ENCODE measurements at places on chromosomes 4 and X. TPM values are rescaled to one million over a fixed set of nuclear protein-coding genes. Genes with fewer than 3 reads are reported as not detected.

The USP26 gene
- not detected for total RNA-seq

The ARHGAP4 gene
- total RNA-seq: 119 TPM

The TLR3 gene
- total RNA-seq: 0.53 TPM

The HCCS gene
- total RNA-seq: 25.2 TPM

The CLDN22 gene
- not detected for total RNA-seq

The FAT4 gene
- total RNA-seq: not detected

The RPS6KA6 gene
- total RNA-seq: not detected

The FGA gene
- not detected for total RNA-seq

The CCNB3 gene
- total RNA-seq: 1.8 TPM

The BMP15 gene
- not detected for total RNA-seq

The RIPPLY1 gene
- total RNA-seq: not detected

The TRIM75 gene
- not detected for total RNA-seq

The KLKB1 gene
- not detected for total RNA-seq

The HSFX3 gene
- not detected for total RNA-seq
